Fibroblast of the aortic adventitia (primary cell): ENCODE measurements at places on chromosomes 1 and 21. TPM values are rescaled to one million over a fixed set of nuclear protein-coding genes. Genes with fewer than 3 reads are reported as not detected.

The LCA5L gene
- 0.65 and 3.1 TPM in 2 replicates for total RNA-seq

The SPRR4 gene
- total RNA-seq = not detected in 2 replicates

The FHAD1 gene
- total RNA-seq = 0.63 and 0.74 TPM in 2 replicates

The CRYAA gene
- total RNA-seq = not detected in 2 replicates

The TRPM2 gene
- total RNA-seq = 0.08 TPM in 1 of 2 replicates, not detected in the other

The CCDC27 gene
- total RNA-seq = not detected in 2 replicates

- DNase-seq = no peak
Measured at GRCh38 chr1:29519108-29519787, 282.9 kb downstream of the PTPRU start.

- DNase-seq = peak; percentile 74
Measured at GRCh38 chr1:207959141-207959825, 48.4 kb upstream of the CD34 start.

- peak; percentile 22 for DNase-seq
Measured at GRCh38 chr1:23237508-23237907, 20.2 kb upstream of the HTR1D start.

DNA sequence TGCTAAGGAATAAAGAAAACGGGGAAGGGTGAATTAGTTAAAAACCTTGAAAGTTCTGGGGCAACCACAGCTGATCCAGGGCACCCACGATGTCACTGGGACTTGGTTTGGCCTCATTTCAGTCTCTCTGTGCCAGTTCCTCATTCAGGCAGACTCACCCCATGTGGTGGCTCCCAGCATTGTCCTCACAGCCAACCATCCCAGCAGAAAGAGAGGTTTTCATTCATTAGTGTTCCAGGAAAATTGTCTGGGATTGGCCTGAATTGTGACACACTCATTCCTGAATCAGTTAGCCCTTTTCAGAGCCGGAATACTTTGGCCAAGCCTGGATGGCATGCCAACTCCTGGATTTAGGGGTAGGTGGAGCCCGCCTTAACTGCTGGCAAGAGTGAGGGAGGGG is 367.7 kb downstream of the PRDM2 start:
- no peak for DNase-seq

GRCh38 chr21:31406510-31406909 is 62.4 kb upstream of the TIAM1 start:
- no peak for DNase-seq

- peak; percentile 40 for DNase-seq
Measured at GRCh38 chr1:173532237-173532636, 55.1 kb downstream of the PRDX6 start.

- no peak for DNase-seq
Measured at GRCh38 chr21:44805226-44805625, 3.6 kb upstream of the UBE2G2 start.

- no peak for DNase-seq
Measured at GRCh38 chr1:244076740-244077139, 25.7 kb downstream of the ZBTB18 start.

DNA sequence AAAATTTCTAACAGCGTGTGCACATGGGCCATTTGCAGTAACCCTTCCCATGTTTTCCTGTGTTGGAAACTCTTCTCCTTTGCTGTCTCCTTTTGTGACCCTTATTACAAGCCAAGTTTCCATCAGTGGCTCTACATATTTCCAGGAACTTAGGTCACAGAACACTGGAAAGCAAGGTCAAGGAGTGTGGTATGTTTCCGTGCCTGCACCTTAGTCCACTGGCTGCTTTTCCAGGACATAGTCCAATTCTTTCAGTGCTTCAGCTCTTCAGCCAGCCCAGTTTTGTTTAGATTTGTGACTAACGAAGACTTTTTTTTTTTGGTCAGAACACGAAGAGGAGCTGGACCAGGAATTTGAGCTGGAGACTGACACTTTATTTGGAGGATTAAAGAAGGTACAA is 33.8 kb downstream of the HHAT start:
- peak; percentile 82 for DNase-seq

DNA sequence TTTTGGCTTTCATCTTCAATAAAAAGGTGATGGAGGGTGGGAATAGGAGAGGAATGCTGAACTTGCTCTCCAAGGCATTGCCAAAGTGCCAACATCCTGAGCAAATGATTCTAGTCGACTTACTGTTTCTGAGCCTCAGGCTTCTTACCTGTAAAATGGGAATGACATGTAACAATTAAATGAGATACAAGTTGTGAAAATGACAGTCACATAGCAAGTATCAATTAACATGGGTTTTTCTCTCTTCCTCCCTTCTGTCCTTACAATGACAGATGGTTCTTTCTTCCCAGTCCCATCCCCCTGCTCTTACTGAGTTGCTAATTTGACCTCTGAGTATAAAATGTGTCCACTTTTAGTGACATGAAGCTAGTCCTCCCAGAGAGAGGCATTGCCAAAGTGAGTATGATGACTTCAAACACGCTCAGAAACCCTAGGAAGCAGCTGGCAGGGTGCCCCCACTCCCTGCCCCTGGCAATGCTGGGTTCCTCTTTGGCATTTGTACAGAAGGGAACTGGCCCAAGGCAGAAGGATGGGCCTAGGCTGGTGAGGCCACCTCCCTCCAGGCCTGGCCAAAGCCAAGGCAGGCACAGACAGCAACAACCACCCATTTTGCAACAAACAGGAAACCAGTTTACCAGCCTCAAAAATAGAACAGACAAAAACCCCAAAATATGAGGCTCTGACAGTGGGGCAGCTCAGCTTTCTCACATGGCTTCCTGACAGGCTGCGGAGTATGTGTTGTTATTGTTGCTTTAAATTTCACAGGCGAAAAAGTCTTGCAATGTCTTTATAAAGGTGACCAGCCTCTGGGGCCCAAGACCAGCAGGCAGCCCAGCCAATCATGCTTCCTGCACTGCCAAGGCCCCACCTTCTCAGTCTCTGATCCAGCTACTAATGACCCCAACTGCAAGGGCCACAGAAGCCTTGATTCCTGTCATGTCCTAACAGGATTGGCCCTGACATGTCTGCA is 115.9 kb downstream of the HIVEP3 start:
- DNase-seq = peak; percentile 19

- no peak for DNase-seq
Measured at GRCh38 chr1:164638492-164639202, 79.7 kb downstream of the PBX1 start.

DNA sequence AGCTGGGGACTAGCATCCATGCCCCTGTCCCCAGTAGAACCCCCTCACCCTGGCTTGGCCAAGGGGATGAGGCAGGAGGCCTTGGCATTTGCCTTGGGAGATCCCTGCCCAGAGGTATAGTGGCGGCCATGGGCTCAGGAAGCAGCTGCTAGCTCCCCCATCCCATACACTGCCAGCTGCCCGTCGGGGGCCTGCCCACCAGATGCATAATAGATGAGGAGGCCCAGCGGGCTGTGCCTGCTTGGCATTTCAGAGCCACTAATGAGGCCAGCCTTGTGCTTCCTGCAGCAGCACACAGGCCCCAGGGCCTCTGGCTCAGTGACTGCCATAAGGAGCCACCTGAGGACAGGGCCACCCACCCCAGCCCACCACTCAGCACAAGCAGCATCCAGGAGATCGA is 23.6 kb downstream of the RAP1GAP start:
- no peak for DNase-seq

DNA sequence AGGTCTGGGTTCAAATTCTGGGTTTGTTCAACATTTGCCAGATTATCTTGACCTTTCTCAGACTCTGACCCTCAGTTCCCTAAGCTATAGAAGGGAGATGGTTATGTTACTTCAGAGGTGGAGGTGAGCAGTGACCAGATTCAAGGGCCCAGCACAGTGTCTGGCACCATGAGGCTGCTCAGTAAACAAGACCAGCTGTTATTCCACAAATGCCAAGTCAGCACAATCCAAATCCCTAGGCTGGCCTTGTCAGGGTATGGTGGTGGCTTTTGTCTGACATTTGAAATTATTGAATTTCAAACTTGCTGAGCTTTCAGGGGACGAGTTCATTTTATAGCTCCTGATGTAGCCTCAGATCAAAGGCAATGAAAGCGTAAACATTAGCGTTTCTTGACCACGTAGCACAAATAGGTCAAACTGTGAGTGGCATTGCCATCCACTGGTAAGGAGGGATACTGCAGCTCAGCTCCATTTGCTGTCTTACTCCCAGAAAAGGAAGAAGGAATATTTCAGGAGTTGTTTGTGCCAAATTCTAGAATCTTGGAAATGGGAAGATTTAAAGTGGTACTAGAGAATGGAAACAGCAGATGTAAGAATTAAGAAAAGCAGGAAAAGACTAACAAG is 94.3 kb upstream of the EDN2 start:
- peak; percentile 11 for DNase-seq

- no peak for DNase-seq
Measured at GRCh38 chr1:7826363-7826762, 26.5 kb downstream of the UTS2 start.

DNA sequence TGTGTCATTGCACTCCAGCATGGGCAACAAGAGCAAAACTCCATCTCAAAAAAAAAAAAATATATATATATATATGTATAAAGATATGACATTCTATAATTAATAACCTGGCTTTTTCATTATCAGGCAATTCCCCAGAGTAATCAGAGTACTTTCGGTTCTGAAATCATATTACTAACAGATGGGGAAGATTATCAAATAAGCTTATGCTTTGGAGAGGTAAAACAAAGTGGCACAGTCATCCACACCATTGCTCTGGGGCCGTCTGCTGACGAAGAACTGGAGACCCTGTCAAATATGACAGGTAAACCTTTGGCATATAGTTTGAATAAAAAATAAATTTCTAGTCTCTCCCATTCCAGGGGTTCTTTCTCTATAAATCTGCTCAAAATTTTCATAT is 58.5 kb upstream of the SH3GLB1 start:
- DNase-seq = no peak

DNA sequence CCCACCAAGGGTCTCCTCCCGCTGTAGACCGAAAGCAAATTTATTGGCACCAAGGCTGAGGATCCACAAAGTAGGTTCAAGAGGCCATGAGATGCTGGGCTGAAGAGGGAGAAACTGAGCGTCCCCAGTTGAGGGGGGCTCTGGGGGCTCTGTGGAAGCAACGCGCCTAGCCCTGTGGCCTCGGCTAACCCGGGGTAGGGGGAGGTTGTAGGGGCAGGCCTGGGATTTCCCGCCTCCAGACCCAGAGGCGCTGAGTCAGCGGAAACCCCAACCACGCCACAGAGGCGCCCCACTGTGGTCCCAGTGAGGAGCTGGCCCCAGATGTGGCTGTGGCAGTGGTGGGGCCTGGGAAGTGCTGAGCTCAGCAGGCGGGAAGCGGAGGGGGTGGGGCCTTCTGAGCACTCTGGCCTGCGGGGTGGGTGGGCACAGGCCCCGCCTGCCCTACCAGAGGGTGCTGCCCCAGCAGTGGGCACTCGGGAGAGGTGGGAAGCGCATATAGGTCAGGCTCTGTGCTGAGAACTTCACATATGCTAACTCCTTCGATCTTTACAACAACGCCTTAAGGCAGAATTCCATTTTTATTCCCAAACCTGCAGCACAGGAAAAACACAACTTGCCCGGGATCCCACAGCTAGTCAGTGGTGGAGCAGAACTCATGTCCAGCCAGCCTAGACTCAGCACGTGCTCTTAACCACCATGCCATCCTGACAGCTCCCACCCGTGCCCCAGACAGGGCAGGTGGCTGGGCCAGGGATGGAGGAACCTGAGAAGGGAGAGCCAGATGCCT is 1.5 kb upstream of the COL16A1 start:
- DNase-seq = peak; percentile 60

- DNase-seq = peak; percentile 97
Measured at GRCh38 chr1:181152892-181153633, 64.6 kb downstream of the IER5 start.

DNA sequence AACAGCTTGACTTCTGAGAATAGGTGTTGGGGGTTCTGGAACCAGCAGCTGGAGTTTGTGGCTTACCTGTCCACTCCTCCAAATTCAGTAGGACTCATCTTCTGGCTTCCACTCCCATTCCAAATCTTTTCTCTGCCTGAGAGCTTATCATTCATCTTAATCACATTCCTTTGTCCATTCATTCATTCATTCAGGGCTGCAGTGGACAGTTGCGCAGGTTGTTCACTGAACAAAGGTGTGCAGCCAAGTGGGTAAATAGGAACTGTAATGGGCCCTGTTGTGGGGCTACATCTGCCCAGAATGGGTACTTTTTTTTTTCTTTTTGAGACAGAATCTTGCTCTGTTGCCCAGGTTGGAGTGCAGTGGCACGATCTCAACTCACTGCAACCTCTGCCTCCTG is 3.4 kb upstream of the HSPG2 start:
- DNase-seq = no peak
